Fibroblast of lung (primary cell): ENCODE measurements at places on chromosomes 12 and 14.
A peak's percentile ranks its signal among the peaks of the same experiment; 100 is the strongest.

DNA sequence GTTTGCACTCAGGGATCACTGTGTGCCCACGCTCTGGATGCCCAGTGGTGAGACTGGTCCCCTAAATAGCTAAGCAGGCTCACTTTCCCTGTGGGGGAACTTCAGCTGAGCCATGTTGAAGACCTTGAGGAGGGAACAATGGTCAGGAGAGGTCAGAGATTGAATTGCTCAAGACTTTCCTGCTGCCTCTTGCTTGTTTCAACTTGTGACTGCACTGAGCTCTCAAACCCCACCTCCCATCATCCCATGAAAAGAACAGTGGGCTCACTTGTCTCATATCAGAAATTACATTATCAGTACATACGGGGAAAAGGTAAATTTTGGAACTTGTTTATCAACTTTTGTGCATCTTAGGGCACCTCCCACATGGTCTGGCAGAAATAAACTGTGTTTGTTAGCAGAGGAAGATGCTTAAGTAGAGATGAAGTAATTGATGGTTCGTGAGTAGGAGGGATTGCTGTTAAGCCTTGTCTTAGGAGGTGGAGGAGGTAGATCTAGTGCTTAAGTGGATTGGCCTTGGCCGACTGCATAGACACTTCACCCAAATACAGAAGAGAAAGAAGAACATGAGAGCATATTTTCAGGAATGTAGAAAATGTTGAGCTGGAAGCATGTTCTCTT is 15.0 kb upstream of the SERPINA1 start:
- H3K36me3 ChIP-seq: no peaks in the 10 kb centered on the region
- no peak overlapping the region for H3K27ac ChIP-seq
- no peaks in the 10 kb centered on the region for H3K27me3 ChIP-seq
- DNase-seq: no peak

DNA sequence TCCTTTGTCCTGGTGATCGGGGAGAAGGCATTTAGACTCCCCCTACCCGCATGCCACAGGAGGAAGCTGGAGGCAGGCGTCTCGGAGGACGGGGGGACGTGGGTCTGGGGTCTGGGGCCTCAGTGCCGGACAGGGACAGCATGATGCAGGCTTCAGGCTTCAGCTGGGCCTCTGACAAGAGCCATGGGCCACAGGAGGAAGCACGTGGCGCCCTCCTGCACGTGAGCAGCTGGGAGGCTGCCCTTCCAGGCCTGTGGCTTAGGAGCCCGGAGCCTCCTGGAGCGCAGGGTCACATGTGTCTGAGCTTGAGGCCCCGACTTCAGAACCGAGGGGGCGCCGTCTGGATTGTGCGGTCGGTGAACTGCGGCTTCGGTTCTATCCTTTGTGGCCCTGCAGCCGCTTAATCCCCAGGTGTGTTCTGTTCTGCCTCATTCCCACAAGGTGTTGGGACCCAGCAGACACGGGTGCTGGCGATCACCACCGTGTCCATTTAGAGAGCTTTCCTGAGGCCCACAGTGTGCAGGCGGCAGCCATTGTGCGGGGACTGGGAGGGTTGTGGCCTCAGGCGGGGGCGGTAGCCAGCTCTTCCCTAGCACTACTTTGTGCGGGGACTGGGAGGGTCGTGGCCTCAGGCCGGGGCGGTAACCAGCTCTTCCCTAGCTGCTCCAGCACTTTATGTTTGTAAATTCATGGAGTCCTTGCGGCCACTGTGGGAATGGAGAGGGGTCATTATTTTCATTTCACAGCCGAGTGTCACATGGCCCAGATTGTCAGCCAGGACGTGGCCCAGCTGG is 150.2 kb downstream of the ADGRD1 start:
- H3K4me1 ChIP-seq: no peaks in the 10 kb centered on the region
- H3K27ac ChIP-seq: no peak overlapping the region
- DNase-seq: no peak

GRCh38 chr14:104517867-104518266 is 61.7 kb upstream of the C14orf180 start:
- no peaks in the 10 kb centered on the region for H3K36me3 ChIP-seq
- no peak for DNase-seq
- no peak overlapping the region for H3K4me3 ChIP-seq
- no peak overlapping the region for H3K27ac ChIP-seq
- H3K27me3 ChIP-seq: no peaks in the 10 kb centered on the region

GRCh38 chr12:108053512-108053911 is 75.6 kb upstream of the WSCD2 start:
- no peak overlapping the region for H3K4me3 ChIP-seq
- DNase-seq: no peak
- H3K36me3 ChIP-seq: no peaks in the 10 kb centered on the region
- H3K4me1 ChIP-seq: no peaks in the 10 kb centered on the region
- H3K27me3 ChIP-seq: no peaks in the 10 kb centered on the region

- no peaks in the 10 kb centered on the region for H3K4me1 ChIP-seq
- no peak overlapping the region for H3K4me3 ChIP-seq
- H3K27me3 ChIP-seq: no peaks in the 10 kb centered on the region
- no peaks in the 10 kb centered on the region for H3K36me3 ChIP-seq
Observed at GRCh38 chr12:68118096-68118755, 41.3 kb downstream of the IFNG start.

- H3K4me1 ChIP-seq: no peaks in the 10 kb centered on the region
- DNase-seq: no peak
- H3K27ac ChIP-seq: no peak overlapping the region
- H3K36me3 ChIP-seq: no peaks in the 10 kb centered on the region
Observed at GRCh38 chr14:104293851-104294627, 155.7 kb downstream of the KIF26A start.

GRCh38 chr12:92431146-92431545 is 271.6 kb upstream of the PLEKHG7 start:
- no peaks in the 10 kb centered on the region for H3K4me1 ChIP-seq
- H3K36me3 ChIP-seq: no peaks in the 10 kb centered on the region
- H3K4me3 ChIP-seq: no peak overlapping the region
- no peaks in the 10 kb centered on the region for H3K27me3 ChIP-seq
- no peak overlapping the region for H3K27ac ChIP-seq
- no peak for DNase-seq

GRCh38 chr12:114405519-114406271 is at the start of gene TBX5:
TSS of gene TBX5 (minus strand) at chr12:114406144. CDS start at chr12:114403898, 2,246 bp downstream.
- no peaks in the 10 kb centered on the region for H3K36me3 ChIP-seq
- H3K4me1 ChIP-seq: no peaks in the 10 kb centered on the region
- H3K4me3 ChIP-seq: peak within 1 kb of the TSS; percentile 76
- H3K27me3 ChIP-seq: no peaks in the 10 kb centered on the region

GRCh38 chr12:121966959-121967358 is 48.6 kb downstream of the CFAP251 start:
- peaks cover 2% of the 10 kb centered on the region for H3K36me3 ChIP-seq
- DNase-seq: peak; percentile 20
- no peaks in the 10 kb centered on the region for H3K27me3 ChIP-seq

DNA sequence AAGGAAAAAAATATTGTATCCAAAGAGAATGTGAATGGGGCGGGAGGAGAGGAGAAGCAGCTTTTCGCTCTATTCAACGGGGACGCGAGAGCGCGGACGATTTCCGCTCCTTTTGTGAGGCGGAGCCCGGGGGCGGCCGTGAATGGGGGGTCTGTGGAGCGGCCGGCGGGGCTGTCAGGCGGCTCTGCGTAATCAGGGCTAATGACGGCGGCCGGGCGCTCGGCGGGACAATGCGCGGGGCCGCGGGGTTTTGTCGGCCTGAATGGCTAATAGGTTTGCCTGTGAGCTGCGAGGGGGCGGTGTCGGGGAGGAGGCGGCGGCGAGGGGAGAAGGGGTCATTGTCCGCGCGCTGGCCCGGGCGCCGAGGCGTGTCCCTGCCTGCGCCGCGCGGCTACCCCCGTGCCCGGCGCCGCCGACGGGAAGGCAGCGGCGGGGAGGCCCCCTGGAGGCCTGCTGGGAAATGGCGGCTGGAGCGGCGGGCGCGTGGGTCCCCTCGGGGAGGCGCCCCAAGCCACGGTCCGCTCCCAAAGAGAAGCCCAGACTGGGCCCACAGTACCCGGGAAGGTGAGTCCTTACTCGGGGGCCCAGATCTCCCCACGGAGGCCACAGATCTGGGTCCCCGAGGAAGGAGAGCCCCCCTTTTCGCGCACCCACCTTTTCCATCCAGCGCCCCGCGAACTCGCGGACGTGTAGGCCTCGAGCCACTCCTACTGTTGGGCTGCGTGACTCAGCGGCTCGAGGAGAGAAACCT is 6.0 kb downstream of the SIX6 start:
- no peaks in the 10 kb centered on the region for H3K4me1 ChIP-seq
- H3K27me3 ChIP-seq: peaks cover 58% of the 10 kb centered on the region
- H3K27ac ChIP-seq: no peak overlapping the region
- H3K4me3 ChIP-seq: peak overlapping the region; percentile 42
- no peaks in the 10 kb centered on the region for H3K36me3 ChIP-seq

- no peaks in the 10 kb centered on the region for H3K36me3 ChIP-seq
- H3K27ac ChIP-seq: no peak overlapping the region
- H3K27me3 ChIP-seq: no peaks in the 10 kb centered on the region
- H3K4me1 ChIP-seq: no peaks in the 10 kb centered on the region
- no peak for DNase-seq
Observed at GRCh38 chr14:74985806-74986205, 16.9 kb upstream of the EIF2B2 start.

DNA sequence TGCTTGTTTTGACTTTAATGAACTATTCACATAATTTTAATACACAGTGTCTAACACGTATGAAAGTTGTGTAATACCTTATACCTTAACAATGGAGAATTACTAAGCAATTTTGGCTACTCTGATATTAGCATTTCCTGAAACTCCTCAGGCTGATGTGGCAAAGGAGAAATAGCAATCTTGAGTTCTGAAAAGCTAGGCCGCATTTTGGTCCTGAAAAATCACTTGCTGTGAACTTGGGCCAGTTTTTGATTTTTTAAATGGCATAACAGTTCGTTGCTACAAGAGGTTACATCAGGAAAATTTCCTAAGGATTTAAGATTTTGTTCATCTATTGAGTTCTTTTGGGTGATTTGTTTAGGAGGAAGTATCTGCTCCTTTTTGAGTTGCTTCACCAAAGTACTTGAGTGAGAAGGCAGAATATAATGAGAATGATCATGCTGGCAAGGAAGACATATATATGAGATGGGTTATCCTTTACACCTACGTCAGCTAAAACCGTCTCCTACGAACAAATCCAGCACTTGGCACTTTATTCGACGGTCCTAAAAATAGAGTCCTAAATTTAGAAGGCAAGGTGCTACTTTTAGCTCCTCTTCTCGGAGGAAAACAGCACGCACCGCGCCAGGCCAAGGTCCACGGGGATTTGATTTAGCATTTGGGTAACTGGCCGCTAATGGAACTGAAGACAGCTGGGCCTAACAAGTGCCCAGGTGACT is 32.2 kb downstream of the MIA2 start:
- peak; percentile 48 for DNase-seq
- H3K27me3 ChIP-seq: no peaks in the 10 kb centered on the region
- H3K36me3 ChIP-seq: no peaks in the 10 kb centered on the region
- no peaks in the 10 kb centered on the region for H3K4me1 ChIP-seq
- peak overlapping the region; percentile 76 for H3K4me3 ChIP-seq
- H3K27ac ChIP-seq: peak overlapping the region; percentile 98

DNA sequence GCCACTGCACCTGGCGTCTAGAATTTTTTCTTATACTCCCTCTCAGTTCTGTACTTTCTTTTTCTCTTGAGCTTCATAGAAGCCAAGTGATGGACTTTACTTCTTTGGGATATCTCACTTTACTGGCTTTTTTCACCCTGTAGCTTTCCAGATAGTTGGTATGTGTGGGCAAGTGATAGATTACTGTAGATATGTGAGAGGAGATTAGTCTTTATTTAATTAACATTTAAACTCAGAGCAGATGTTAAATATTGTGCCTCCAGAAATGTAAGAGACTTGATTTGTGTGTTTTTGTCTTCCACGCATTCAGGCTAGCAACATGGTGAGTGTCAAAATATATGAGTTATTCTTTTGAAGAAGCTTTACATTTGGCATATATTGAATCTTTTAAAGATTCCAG is 39.5 kb upstream of the SLC17A8 start:
- DNase-seq: no peak
- no peaks in the 10 kb centered on the region for H3K4me1 ChIP-seq
- H3K27me3 ChIP-seq: no peaks in the 10 kb centered on the region
- no peak overlapping the region for H3K4me3 ChIP-seq
- no peaks in the 10 kb centered on the region for H3K36me3 ChIP-seq

DNA sequence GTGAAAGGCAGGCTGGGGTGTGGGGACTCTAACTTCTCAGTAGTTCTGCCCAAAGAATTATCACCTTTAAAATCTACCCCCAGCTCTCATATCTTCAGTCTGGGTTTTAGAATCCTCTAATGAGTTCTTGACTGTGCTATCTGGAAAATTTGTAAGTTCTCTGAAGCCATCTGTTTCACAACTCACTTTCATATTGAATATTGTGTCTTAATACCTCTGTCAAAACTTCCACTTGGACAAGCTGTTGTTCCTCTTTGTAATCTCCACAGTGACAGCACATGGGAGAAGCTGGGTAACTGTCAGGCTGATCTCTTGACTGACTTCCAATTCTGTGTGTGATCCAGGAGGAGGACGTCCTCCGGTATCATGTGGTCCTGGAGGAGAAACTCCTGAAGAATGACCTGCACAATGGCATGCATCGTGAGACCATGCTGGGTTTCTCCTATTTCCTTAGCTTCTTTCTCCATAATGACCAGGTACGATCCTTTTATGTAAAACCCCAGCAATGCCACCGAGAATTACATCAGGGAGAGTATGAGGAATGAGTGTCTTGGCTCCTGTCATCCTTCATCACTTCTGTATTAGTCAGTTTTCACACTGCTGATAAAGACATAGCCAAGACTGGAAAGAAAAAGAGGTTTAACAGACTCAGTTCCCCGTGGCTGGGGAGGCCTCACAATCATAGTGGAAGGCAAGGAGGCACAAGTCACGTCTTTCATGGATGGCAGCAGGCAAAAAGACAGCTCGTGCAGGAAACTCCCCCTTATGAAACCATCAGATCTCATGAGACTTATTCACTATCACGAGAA is 111.9 kb downstream of the STAB2 start:
- H3K4me3 ChIP-seq: no peak overlapping the region
- H3K4me1 ChIP-seq: no peaks in the 10 kb centered on the region
- H3K27me3 ChIP-seq: no peaks in the 10 kb centered on the region
- no peaks in the 10 kb centered on the region for H3K36me3 ChIP-seq
- no peak overlapping the region for H3K27ac ChIP-seq

DNA sequence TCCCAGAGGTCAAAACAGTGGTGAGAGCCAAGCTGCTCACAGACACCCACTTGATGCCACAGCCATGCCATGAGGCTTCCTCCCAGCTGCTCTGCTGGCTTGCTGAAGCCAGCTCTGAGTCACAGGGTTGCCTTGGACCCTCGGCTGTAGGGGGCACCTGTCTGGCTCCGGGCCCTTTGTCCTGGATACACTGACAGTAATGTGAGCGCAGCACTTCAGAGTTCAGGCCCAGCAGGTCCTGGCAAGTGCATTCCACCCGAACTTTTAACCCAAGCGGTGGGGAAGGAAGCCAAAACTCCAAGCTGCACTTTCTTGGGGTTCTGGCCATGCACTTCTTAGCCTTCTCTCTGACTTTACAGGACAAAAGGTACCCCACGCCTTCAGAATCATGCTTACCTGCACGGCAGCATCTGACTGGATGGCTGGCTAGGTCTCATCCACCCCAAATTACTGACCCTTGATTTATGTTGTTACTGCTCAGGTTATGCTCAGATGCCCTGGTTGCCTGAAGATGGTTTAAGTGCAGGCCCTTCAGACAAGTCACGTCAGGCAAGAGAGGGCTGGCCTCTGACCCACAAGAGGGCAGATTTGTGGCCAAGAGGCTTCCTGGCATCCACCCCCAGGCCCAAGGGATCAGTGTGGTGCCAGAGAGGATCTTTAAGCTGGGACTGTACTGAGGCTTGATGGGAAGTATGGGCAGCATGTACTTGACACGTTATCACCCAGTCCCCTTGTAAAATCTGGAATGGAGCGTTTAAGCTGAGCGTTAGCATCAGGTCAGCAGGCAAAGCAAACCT is 24.8 kb downstream of the SLC25A29 start:
- no peak overlapping the region for H3K27ac ChIP-seq
- no peaks in the 10 kb centered on the region for H3K36me3 ChIP-seq
- peaks cover 8% of the 10 kb centered on the region for H3K4me1 ChIP-seq
- no peak for DNase-seq
- H3K4me3 ChIP-seq: no peak overlapping the region
- no peaks in the 10 kb centered on the region for H3K27me3 ChIP-seq
